ENCODE measurements at places on chromosomes 2 and 18.

DNA sequence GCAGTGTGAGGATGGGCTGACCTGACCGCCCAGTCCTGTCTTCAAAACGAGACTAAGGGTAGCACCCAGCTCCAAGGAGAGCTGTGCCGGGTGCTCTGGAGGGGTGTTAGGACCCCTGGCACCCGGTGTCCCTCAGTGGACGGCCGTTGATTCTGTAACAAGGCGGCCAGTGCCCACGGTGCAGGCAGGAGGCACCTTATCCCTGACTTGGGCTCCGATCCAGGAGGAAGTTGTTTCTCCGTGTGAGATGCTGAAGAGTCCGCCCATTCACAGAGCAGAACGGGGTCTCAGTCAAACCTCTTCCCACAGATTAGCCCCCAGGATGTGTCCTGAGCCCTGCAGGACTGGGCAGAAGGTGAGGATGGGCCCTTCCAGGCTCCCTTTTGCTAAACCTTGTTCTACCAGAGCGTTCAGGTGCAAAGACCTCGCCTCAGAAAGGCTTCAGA lies 123.0 kb downstream of the NFATC1 start:
- DNase-seq, result no peak
- H3K4me3 ChIP-seq, result no peak overlapping the region
- H3K27me3 ChIP-seq, result no peaks in the 10 kb centered on the region
- no peaks in the 10 kb centered on the region for H3K4me1 ChIP-seq
- no peaks in the 10 kb centered on the region for H3K36me3 ChIP-seq

- peak; percentile 19 for DNase-seq
- no peaks in the 10 kb centered on the region for H3K4me1 ChIP-seq
- H3K27ac ChIP-seq, result no peak overlapping the region
- H3K36me3 ChIP-seq, result no peaks in the 10 kb centered on the region
- no peaks in the 10 kb centered on the region for H3K27me3 ChIP-seq
These were observed 50.9 kb downstream of the ADNP2 start for GRCh38 chr18:80159713-80160636.

- DNase-seq, result no peak
- no peaks in the 10 kb centered on the region for H3K36me3 ChIP-seq
- H3K27ac ChIP-seq, result no peak overlapping the region
- no peaks in the 10 kb centered on the region for H3K27me3 ChIP-seq
- H3K4me1 ChIP-seq, result no peaks in the 10 kb centered on the region
These were observed 25.9 kb downstream of the STPG4 start for GRCh38 chr2:47129191-47129706.

- peaks cover 2% of the 10 kb centered on the region for H3K4me1 ChIP-seq
- H3K27ac ChIP-seq, result no peak overlapping the region
- H3K4me3 ChIP-seq, result no peak overlapping the region
- H3K36me3 ChIP-seq, result no peaks in the 10 kb centered on the region
- H3K27me3 ChIP-seq, result no peaks in the 10 kb centered on the region
- DNase-seq, result peak; percentile 57
These were observed 897.4 kb upstream of the KLHL29 start for GRCh38 chr2:22487541-22487940.

GRCh38 chr2:48032765-48033164 lies 126.5 kb upstream of the FBXO11 start:
- no peaks in the 10 kb centered on the region for H3K4me1 ChIP-seq
- H3K36me3 ChIP-seq, result no peaks in the 10 kb centered on the region
- no peak overlapping the region for H3K27ac ChIP-seq
- no peak overlapping the region for H3K4me3 ChIP-seq

GRCh38 chr2:26938399-26939118 lies 31.9 kb upstream of the MAPRE3 start:
- no peaks in the 10 kb centered on the region for H3K36me3 ChIP-seq
- DNase-seq, result no peak
- no peaks in the 10 kb centered on the region for H3K27me3 ChIP-seq
- no peaks in the 10 kb centered on the region for H3K4me1 ChIP-seq

GRCh38 chr18:50311650-50312049 lies 24.2 kb upstream of the CXXC1 start:
- no peaks in the 10 kb centered on the region for H3K4me1 ChIP-seq
- no peak overlapping the region for H3K27ac ChIP-seq
- H3K36me3 ChIP-seq, result no peaks in the 10 kb centered on the region

GRCh38 chr18:28735731-28736130 lies 558.8 kb upstream of the CDH2 start:
- H3K4me3 ChIP-seq, result no peak overlapping the region
- no peaks in the 10 kb centered on the region for H3K36me3 ChIP-seq
- no peaks in the 10 kb centered on the region for H3K27me3 ChIP-seq
- no peak overlapping the region for H3K27ac ChIP-seq
- DNase-seq, result peak; percentile 46

- H3K27ac ChIP-seq, result no peak overlapping the region
- no peaks in the 10 kb centered on the region for H3K27me3 ChIP-seq
- H3K36me3 ChIP-seq, result no peaks in the 10 kb centered on the region
- H3K4me1 ChIP-seq, result no peaks in the 10 kb centered on the region
- no peak overlapping the region for H3K4me3 ChIP-seq
These were observed 12.3 kb downstream of the PLA2R1 start for GRCh38 chr2:160050147-160050546.

GRCh38 chr2:140882671-140883620 lies 1247.9 kb downstream of the LRP1B start:
- no peaks in the 10 kb centered on the region for H3K27me3 ChIP-seq
- H3K4me3 ChIP-seq, result no peak overlapping the region
- H3K36me3 ChIP-seq, result no peaks in the 10 kb centered on the region

- no peaks in the 10 kb centered on the region for H3K27me3 ChIP-seq
- no peak overlapping the region for H3K27ac ChIP-seq
- H3K4me3 ChIP-seq, result no peak overlapping the region
- no peak for DNase-seq
These were observed 44.7 kb upstream of the SIX2 start for GRCh38 chr2:45053966-45054365.

DNA sequence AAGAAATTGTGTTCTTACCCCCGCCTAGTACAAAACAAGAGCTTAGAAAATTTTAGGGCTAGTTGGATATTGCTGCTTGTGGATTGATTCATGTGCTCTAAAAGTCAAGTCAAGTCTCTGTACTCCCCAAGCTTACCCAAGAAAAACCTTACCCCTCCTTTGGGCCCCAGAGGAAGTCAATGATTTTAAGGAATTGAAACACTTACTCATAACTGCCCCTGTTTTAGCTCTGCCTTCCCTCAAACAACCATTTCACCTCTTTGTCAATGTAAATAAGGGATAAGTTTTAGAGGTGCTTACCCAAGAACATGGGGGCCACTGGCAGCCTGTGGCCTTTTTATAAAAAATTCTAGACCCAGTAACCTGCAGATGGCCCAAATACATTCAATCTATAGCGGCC lies 136.6 kb upstream of the RMP24 start:
- H3K27me3 ChIP-seq, result no peaks in the 10 kb centered on the region
- H3K27ac ChIP-seq, result no peak overlapping the region
- H3K36me3 ChIP-seq, result no peaks in the 10 kb centered on the region
- no peaks in the 10 kb centered on the region for H3K4me1 ChIP-seq
- no peak overlapping the region for H3K4me3 ChIP-seq

DNA sequence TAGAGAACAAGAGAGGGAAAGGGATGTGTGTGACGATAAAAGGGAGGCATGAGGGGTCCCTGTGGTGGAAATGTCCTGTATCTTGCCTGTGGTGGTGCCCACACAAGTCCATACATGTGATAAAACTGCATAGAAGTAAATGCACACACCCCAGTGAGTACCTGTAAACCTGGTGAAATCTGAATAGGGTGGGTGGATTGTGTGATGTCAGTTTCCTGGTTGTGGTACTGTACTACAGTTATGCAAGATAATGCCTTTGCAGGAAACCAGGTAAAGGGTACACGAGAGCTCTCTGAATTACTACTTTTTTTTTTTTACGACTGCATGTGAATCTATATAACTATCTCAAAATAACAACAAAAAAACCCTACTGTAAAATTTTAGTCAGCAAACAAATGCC lies 22.1 kb downstream of the SERPINE2 start:
- H3K27me3 ChIP-seq, result no peaks in the 10 kb centered on the region
- H3K36me3 ChIP-seq, result peaks cover 4% of the 10 kb centered on the region
- H3K4me3 ChIP-seq, result no peak overlapping the region
- no peak for DNase-seq
- H3K27ac ChIP-seq, result no peak overlapping the region

- H3K36me3 ChIP-seq, result no peaks in the 10 kb centered on the region
- no peak overlapping the region for H3K4me3 ChIP-seq
- no peaks in the 10 kb centered on the region for H3K27me3 ChIP-seq
- no peak overlapping the region for H3K27ac ChIP-seq
- H3K4me1 ChIP-seq, result no peaks in the 10 kb centered on the region
- DNase-seq, result no peak
These were observed 31.4 kb downstream of the FOSL2 start for GRCh38 chr2:28423856-28424605.

- no peaks in the 10 kb centered on the region for H3K27me3 ChIP-seq
- no peak for DNase-seq
- H3K4me1 ChIP-seq, result no peaks in the 10 kb centered on the region
- no peak overlapping the region for H3K4me3 ChIP-seq
- peaks cover 5% of the 10 kb centered on the region for H3K36me3 ChIP-seq
These were observed 29.8 kb upstream of the ARMC9 start for GRCh38 chr2:231168460-231169139.

DNA sequence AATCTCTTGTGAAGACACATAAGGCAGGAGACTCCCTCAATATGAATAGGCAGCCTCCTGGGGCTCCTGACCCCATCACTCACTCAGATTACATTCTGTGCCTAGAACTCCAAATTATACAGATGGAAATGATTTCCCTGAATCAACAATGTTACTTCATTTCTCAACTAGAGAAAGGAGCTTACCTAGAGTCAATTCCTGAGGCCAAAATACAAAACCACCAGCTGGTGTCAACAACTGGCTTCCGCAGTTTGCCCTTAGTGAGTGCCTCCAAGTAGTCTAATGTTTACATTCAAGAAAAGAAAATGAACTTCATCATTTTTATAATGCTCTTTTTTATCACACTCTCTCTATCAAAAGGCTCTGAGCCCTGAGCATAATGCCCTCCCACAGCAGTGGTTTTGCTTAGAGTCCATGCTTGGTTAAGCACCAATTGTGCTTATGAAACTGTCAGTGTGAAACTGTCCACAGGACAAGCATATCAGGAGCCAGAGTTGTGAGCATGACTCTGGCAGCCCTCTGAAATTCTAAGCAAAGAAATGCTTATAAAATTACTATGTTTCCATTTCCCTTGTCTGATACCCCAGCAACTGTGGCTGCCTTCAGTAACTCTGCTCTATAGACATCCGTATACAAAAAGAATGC lies 305.7 kb upstream of the PKDCC start:
- H3K27me3 ChIP-seq, result no peaks in the 10 kb centered on the region
- no peaks in the 10 kb centered on the region for H3K36me3 ChIP-seq
- DNase-seq, result no peak

DNA sequence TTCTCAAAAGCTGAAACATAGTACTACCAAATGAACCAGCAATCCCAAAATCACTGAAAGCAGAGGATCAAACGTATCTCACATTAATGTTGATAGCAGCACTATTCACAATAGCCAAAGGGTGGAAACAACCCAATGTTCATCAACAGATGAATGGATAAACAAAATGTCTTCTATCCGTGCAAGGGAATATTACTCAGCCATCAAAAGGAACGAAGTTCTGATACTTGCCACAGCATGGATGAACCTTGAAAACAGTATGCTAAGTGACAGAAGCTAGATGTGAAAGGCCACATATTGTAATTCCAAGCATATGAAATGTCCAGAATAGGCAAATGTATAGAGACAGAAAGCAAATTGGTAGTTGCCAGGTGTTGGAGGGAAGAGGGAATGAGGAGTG lies 57.0 kb upstream of the CHMP1B start:
- no peak for DNase-seq
- no peaks in the 10 kb centered on the region for H3K36me3 ChIP-seq
- no peak overlapping the region for H3K4me3 ChIP-seq
- H3K4me1 ChIP-seq, result peaks cover 6% of the 10 kb centered on the region

DNA sequence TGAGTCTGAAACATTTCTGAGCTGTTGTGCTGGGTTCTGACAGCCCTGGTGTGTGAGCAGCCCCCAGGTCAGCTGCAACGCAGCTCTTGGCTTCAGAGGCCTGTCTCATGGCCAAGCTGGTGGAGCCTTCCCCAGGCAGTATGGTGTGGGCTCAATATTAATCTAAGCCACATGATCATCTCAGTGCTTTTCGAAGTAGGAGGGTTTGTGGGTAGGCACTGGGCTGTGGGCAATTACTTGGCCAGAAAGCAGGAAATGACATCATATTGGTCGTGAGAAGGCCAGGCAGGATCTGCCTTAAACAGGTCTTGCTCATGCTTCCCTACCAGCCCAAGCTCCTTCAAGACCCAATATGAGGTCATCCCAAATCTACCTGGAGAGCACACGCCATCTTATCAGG lies 26.9 kb downstream of the LOXHD1 start:
- H3K27ac ChIP-seq, result no peak overlapping the region
- H3K27me3 ChIP-seq, result no peaks in the 10 kb centered on the region
- H3K4me3 ChIP-seq, result no peak overlapping the region
- no peaks in the 10 kb centered on the region for H3K4me1 ChIP-seq
- H3K36me3 ChIP-seq, result no peaks in the 10 kb centered on the region
- peak; percentile 35 for DNase-seq

GRCh38 chr2:85410584-85411404 lies 628 bp upstream of the CAPG start:
- no peaks in the 10 kb centered on the region for H3K27me3 ChIP-seq
- H3K36me3 ChIP-seq, result no peaks in the 10 kb centered on the region
- H3K4me1 ChIP-seq, result peaks cover 13% of the 10 kb centered on the region
- no peak overlapping the region for H3K4me3 ChIP-seq

DNA sequence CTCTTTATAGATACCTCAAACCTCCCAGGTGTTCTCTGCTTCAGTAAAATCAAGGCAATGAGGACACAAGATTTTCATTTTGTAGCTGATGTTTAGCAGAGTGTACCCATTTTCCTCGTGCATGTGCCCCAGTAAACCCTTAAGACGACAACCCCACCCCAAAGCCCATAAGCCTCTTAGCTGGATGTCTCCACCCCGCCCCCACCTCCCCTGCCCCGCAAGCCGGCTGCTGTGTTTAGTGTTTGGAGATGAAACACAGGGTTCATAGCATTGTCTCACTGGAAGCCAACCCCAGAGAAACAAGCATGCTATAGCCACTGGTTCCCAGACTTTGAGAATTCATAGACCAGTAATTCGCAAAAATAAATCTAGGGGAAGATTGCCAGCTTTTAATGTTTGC lies 5.8 kb upstream of the SAG start:
- H3K36me3 ChIP-seq, result peaks cover 2% of the 10 kb centered on the region
- H3K4me3 ChIP-seq, result no peak overlapping the region
- H3K27me3 ChIP-seq, result no peaks in the 10 kb centered on the region

GRCh38 chr2:128784626-128785306 lies 466.1 kb upstream of the HS6ST1 start:
- H3K27ac ChIP-seq, result no peak overlapping the region
- no peak for DNase-seq
- no peak overlapping the region for H3K4me3 ChIP-seq

- H3K4me3 ChIP-seq, result no peak overlapping the region
- no peak for DNase-seq
- H3K36me3 ChIP-seq, result no peaks in the 10 kb centered on the region
These were observed 137.9 kb upstream of the VRK2 start for GRCh38 chr2:57908736-57909161.
